ENCODE measurements at places on chromosomes 6 and 20.

- DNase-seq: no peak
Observed at GRCh38 chr6:30766461-30767157, 22.3 kb upstream of the IER3 start.

DNA sequence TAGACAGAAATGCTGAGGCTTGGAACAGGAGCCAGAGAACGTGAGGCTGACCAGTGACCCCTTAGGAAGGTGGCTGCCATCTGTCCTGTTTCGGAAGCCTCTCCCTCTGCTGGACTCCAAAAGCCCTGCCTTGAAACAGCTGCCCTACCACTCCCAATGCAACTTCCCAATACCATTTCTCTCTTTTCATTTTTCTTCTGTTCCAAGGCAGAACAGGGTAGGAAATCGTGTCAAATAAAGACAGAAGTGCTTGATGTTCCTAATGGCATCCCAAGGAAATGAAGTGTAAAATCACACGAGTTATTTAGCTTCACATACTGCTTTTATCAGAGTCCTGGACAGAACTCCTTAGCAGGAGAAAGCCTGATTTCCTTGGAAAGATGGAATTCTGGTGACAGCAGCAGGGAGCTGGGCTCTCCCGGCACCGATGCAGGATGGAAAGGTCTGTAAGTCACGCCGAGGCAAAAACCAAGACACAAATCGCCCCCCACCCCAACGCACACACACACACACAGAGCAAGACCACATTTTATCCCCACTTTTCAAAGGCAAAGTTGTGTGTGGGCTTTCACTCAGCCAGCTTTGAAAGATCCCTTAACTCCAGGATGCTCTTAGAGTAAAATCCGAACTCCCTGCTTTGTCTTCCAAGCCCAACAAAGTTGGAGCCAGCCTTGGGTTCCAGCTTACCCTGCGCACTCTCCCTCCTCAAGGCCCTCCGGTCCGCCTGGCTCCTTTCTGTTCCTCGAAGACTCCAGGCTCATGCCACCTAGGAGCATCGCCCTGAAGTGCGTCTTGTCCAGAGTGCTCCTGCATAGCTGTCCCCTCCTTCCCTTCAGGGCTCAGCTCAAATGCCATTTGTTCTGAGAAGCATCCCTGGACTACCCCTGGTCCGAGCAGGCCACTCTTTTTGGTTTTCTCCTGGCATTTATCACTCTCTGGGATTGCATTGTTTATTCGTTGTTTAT lies 11.6 kb upstream of the STX16 start:
- DNase-seq: no peak

DNA sequence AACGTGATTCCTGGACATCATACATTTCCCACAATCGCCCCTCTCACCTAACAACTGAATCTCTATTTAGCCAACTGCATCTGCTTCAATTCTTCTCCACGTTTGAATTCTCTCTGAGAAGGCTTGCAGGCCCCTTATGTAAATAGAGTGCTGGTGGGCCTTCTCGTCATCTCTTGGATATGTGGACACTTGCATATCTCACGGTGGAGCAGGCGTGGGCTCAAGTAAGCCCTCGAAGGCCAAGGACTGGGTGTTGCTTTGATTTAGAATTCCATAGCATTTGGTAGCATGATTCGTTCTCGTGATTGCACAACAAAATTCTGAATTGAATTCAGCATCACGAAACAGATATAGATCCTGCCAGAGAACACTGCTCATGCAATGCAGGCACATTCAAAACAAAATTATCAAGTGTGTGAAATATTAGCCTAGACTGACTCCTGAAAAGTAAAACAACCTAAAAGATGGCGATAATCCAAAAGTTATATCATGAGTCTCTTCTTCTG lies 613.6 kb downstream of the TFAP2A start:
- no peak for DNase-seq

- DNase-seq: no peak
Observed at GRCh38 chr6:30557683-30557981, 537 bp downstream of the PRR3 start.

- DNase-seq: no peak
Observed at GRCh38 chr6:37709932-37710555, 12.4 kb upstream of the MDGA1 start.

- no peak for DNase-seq
Observed at GRCh38 chr6:18284261-18284660, 19.9 kb upstream of the DEK start.

GRCh38 chr20:51372176-51372803 lies 170.2 kb downstream of the NFATC2 start:
- DNase-seq: peak; percentile 30

DNA sequence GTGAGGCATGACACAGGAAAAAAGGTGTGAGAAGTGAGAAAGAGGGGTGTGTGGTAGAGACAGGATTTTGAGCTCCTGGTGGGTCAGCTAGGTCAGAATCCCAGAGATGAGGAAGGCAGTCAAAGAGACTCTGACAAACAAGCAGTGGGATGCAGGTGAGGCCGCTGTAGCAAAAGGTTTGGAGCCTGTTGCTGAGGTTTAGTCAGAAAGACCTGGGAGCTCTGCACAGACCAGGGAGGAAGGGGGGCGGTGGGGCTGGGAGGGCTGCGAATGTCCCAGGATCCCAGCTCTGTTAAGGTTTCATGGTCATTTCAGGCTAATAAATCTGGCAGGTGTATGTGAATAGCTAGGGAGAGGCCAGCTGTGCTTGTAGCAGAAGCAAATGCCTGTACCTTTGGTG lies 373.9 kb upstream of the SYNCRIP start:
- DNase-seq: no peak

DNA sequence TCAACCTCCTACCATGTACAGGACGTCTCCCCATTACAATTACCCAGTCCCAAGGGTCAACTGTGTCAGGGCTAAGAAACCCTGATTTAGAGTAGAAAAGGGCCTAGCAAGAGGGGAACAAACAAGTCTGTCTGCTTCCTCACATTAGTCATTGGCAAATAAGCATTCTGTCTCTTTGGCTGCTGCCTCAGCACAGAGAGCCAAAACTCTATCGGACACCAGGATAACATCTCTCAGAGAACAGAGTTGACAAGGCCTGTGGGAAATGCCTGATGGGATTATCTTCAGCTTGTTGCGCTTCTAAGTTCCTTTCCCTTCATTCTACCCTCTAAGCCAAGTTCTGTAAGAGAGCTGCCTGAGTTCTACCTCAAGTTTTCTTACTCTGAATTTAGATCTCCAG lies 19.0 kb upstream of the VSX1 start:
- no peak for DNase-seq

GRCh38 chr20:34618676-34619075 lies 58.2 kb downstream of the PIGU start:
- no peak for DNase-seq

GRCh38 chr20:53678315-53678989 lies 84.8 kb upstream of the ZNF217 start:
- no peak for DNase-seq

DNA sequence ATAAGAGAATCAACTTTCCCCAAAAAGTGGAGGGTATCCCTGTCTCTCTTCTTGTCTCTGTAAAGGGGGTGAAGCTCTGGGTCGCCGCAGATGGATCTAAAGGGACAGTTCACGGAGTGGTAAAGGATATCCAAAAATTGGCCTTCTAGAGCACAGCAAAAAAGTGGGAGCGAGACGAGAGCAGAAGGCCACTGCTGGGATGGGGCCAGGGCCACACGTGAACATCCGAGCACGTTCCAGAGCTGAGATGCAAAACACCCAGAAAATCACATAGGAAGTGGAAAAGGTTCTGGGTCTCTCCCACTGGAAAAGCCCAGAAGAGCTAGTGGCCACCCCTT lies 837 bp downstream of the TRAM2 start:
- no peak for DNase-seq

DNA sequence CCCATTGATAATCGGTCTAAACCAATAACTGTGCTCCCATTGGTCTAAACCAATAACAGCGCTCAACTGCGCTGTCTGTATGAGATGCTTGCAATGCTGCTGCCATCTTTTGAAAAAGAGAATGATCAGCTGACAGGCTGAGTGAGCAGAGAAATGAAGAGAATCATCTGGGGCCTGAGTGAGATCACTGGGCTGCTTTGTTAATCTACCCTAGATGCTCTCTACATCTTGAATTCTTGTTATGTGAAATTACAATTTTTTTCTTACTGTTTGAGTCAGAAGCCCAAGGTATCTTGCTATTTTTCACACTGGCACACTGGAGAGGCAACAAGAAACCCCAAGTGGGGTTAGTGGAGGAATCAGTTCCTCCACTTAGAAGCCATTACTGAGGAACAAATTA lies 91.5 kb upstream of the GCM1 start:
- no peak for DNase-seq

DNA sequence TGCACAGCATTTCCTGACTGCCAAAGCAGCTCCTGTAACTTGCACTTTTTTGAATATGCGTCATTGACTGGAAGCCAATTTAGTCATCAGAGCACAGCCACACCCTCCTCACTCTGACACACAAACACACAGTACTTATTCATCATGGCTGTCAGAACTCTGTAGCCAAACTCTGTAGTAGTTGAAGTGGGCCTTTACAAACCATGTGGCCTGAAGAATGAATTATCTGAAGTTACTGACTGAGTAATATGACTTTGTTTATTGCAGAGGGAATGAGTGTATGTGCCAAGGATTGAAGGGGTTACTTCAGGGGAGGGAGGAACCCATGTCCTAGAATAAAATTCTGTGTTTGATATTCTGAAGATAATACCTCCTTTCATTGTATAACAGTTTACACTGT lies 102.7 kb downstream of the FIG4 start:
- DNase-seq: no peak

DNA sequence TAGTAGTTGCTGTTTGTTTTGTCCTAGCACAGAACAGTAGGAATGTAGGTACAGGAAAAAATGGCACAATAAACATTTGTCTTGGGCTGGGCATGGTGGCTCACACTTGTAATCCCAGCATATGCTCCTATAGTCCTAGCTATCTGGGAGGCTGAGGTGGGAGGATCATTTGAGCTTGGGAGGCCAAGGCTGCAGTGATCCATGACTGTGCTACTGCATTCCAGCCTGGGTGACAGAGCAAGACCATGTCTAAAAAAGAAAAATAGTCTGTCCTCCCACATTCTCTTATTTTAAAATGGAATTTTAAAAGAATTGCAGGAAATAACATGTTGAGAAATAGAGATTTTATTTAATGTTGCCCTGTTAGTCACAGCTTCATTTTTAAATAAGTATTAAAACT lies 87.8 kb downstream of the ANKRD6 start:
- no peak for DNase-seq

DNA sequence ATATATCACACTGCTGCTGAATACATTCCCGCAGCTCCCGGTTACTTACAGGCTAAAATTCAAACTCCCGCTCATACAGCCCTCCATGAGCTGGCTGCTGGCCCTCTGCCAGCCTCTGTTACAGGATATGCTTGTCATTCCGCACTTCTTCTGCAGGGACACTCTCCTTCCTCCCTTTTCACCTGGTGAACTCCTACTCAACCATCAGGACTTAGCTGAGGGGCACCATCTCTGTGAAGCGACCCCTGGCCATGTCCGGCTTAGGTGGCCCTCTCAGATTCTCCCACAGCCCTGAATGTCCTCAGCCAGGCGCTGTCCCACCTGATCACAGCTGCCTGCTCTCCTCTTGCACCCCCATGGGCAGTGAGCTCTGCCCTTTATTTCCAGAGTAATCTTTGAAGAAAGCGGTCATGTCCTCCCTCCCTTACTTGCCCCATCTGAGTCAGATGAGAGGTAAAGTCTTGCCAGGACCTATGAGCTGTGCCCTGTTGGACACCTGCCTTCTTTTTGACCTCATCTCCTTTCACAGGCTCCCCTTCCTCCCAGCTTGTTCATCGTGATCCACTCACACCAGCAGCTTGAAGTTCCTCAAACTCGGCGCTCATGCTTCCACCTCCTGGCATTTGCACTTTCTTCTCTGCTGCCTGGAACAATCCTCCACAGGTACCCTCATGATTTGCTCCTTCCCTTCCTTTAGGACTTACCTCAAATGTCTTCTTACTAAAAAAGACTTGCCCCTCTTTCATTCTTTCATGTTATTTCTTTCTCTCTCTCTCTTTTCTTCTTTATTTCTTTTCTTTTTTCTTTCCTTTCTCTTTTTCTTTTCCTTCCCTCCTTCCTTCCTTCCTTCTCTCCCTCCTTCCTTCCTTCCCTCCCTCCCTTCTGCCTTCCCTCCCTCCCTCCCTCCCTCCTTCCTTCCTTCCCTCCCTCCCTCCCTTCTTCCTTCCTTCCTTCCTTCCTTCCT lies 5.6 kb downstream of the CYP24A1 start:
- no peak for DNase-seq

- DNase-seq: no peak
Observed at GRCh38 chr6:20661721-20662120, 127.5 kb downstream of the CDKAL1 start.

DNA sequence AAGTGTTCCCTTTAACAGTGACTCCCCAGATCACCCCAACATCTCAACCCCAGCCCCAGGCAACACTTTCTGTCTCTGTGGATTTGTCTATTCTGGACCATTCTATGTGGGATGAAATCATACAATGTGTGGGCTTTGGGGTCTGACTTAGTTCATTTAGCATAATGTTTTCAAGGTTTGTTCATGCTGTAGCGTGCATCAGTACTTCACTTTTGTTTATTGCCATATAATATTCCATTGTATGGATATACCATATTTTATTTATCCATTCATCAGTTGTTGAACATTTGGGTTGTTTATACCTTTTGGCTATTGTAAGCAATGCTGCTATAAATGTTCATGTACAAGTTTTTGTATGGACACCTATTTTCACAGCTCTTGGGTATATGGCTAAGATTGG lies 31.0 kb downstream of the FOXF2 start:
- DNase-seq: no peak

- no peak for DNase-seq
Observed at GRCh38 chr6:136609873-136610706, 59.9 kb upstream of the MAP7 start.

DNA sequence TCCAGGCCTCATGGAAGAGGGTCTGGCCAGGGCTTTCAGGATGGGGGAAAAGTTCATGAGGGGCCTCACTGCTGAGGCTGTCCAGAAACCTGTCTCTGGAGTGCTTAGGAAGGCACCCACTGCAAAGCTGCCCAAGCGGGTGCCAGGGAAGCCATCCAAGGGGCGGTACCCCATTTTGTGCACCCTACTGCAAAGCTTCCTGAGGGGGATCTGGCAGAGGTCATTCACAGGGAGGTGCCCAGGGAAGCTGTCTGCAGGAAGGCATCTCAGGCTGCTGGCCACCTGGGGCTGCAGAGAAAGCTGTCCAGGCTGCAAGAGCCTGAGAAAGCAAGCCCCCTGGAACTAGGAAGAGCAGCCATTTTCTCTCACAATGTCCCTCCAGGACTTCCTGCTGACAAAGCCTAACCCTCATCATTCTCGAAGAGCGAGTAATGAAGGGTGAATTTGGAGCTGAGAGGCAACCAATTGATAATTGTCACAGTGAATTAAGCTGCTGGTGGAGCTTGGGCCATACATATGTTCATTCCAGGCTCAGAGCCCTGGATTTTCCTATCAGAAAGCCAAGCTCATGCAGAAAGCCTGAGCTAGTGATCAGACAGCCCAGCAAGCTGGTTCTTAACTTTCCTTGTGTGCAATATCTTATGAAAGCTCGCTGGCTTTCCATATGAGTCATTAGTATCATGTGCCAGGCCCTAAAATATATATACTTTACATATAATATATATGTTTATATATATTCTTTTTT lies 62.2 kb upstream of the SLC22A16 start:
- no peak for DNase-seq

Measured in stimulated activated CD8-positive, alpha-beta memory T cell treated with anti-CD3 and anti-CD28 coated beads, Interleukin-7, amount 100 ng/mL, for 24 hours (primary cell).